ENCODE measurements at places on chromosomes 6 and 20.

- no peak for DNase-seq
Measured at GRCh38 chr6:143699430-143699825, 21.7 kb downstream of the PHACTR2 start.

DNA sequence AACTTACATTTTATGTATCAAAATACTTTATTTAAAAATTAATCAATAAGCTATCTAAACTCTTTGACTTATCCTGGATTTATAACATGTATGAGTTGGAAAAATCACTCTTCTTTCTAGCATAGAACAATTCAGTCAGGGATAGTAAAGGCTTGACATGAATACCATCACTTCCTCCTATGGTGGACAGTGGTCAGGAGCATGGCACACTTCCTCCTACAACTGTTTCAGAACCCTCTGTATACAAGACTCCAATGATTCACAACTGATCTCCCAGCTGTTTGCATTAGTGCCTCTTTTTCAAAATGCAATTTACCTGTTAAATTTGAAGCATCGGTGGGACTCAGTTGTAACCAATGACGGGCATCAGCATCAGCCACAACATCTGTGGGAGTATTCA, 129.7 kb downstream of the RALGAPA2 start:
- DNase-seq: no peak

GRCh38 chr6:5181510-5182317, 79.0 kb downstream of the LYRM4 start:
- no peak for DNase-seq

DNA sequence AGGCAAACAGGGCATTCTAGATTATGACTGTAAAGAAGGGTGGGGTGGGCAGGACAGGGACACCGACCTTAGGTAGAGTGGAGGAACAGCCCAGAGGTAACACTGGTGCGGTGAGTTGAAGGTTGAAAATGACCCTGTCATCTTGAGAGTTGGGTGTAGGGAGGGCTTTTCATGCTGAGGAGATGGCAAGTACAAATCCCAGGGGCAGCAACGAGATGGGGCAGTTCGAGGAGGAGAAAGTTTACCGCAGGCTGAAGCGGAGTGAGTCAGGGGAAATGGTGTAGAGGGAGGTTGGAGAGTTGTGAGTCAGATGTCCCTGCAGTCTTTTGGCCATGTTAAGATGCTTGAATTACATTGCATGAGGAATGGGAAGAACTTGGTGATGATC, 101.1 kb downstream of the HIVEP1 start:
- no peak for DNase-seq

GRCh38 chr6:34455831-34456230, 10.0 kb upstream of the PACSIN1 start:
- DNase-seq: no peak

DNA sequence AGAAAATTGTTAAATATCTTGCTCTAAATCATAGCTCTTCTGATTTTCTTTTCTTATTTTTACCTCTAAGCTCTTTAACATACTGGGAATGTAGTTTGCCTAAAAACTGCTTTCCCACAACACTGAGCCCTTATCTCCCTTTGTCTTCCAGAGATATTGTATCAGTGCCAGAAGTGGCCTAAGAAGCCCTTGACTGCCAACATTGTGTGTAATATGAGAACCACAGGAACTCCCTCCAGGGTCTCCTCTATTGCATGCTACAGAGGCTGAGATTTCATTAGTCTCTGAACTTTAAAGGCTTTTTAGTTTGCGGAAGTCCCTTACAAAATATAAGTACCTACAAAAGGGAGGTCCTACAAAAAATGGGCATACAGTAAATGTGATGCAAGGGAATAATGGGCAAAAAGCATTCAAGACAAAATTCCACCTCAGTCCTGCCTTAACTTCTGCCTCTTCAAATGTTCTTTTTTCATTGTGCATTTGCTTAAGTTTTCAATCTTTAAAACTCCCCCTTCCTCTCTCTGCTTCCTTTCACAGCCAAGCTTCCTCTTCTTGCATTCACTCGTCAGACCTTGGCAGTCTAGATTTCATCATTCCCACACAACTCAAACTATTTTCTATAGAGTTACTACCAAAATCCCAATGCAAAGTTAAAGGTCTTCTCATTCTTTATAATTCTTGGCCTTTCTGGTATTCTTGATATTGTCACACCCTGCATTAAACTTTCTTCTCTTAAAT, 76.5 kb downstream of the ADGRG6 start:
- DNase-seq: no peak

GRCh38 chr6:155830531-155830930, 374.9 kb upstream of the NOX3 start:
- no peak for DNase-seq

DNA sequence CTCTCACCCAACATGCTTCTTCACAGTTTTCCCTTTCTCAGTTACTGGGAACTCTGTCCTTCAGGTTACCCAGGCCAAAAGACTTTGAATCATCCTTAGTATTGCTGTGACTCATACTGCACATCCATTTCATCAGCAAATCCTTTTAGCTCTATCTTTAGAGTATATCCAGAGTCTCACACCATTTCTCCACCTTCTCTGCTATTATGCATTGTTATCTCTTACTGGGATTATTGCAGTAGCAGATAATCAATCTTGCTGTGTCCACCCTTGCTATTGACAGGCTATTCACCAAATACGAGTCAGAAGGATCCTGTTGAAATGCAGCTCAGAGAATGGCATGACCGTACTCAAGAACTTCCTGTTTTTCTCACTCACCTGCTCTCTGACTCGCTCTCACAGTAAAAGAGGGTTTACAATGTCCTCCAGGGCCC, 57.3 kb downstream of the BCKDHB start:
- DNase-seq: no peak

- DNase-seq: no peak
Measured at GRCh38 chr6:27568226-27568897, 95.5 kb upstream of the ZNF184 start.

DNA sequence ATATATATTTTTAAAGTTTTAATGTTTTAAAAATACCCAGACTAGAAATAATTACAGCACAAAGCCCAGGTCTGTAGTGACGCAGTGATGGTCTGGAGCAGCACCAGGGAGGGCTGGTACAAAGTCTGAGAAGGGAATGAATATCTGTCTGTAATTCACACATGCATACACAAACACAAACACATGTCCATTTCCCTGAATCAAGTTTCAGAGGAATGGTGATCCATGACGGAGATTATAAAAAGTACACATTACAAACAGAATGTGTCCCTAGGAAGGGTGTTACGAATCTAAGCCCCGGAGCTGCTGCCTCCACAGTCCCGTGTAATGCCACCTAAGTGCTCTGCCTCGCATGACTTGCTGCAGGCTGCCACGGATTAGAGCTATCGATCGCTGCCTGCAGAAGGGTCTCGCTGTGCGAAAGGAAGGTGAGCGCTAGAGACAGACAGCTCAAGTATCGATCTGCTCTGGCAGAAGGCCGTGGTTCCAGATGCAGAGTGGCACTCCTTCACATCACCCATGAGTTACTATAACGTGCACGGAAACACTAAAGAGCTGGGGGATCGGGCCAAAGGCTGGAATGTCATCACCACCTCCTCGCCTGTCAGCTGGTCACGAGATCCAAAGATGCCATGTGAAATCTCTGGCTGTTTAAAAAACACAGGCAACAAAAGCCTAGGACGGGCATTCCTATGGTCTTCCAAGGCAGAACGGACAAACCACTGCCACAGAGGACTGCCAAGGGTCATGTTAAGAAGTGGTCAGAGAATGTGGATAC, 87.1 kb downstream of the INSM1 start:
- no peak for DNase-seq

DNA sequence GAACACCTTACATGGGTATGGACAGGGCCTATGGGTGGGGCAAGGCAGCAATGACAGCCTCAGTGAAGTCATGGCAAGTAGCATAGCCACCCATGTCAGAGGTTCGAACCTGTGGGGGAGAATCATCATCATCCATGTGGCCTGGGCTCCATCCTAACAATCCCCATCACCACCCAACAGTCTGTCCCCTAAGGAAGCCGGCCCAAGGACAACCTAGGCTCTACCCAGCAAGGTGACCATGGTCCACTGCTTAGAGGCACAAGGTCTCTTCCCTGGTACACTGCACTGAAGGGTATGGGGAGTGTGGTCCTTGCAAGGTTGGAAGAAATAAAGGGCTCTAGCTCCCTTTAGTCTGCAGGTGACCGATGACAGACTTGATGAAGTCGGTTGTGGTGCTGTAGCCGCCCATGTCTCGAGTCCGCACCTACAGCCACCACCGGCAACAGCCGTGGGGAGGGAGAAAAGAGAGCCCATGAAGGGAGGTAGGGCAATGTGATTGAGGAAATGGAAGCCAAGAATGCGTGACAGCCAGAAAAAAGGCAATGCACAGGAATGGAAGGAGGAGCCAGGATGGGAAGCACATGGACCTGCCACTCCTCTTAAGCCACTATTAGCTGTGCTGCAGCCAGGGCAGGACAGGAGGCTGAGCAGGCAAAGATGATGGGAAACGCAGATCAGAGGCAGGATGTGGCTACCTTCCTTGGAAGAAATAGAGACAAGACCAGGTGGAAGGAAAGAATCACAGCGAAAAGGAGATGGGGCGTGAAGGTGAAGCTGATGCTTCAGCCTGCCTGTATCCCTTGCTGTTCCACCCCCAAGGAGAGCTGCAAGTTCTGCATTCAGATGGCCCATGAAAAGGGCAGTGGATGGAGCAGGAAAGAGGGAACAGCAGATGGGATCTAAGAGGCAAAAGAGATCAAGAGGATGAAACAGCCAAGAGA, 5.3 kb downstream of the IDH3B start:
- DNase-seq: no peak

- DNase-seq: no peak
Measured at GRCh38 chr20:22400440-22400839, 183.9 kb downstream of the FOXA2 start.

GRCh38 chr6:157380779-157381561, at the start of gene ZDHHC14:
ZDHHC14 (plus strand) TSS chr6:157381190.
- DNase-seq: peak; percentile 44

- no peak for DNase-seq
Measured at GRCh38 chr20:20331817-20332216, 36.1 kb upstream of the INSM1 start.

GRCh38 chr6:14804785-14805210, 441.1 kb upstream of the JARID2 start:
- no peak for DNase-seq

DNA sequence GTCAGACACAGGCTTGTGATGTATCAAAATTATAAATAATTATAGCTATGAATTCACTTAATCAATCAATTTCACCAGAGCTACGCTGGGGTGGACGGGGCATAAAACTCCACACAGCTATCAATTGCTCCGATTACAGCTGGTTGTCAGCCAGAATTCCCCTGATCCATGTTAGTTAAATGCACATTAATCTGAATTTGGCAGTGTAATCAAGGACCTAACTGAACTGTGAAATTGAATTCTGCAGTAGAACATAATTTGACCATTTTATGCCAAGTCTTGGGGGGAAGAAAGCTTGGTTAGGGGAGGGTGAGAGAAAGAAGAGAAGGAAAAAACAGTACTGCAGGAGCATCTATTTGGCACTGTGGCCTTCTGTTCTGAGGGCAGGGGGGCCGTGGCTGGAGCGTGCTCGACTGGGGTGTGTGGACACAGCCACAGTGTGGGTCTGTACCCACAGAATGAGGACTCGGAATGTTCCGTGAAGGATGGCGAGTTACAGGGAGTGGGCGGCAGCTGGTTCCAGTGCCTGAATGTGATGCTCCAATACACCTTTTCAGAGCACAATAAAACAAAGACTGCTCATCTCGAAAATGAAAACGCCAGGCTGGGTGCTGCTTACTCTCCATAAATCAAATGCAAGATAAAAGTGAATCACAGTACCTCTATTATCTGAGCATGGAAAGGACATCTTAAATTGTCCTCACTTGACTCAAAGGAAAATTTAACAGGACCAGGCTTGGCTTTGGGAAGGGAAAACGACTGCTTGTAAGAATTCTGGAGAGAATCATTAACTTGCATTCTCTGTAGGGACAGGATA, 59.2 kb downstream of the LAMP5 start:
- no peak for DNase-seq

- no peak for DNase-seq
Measured at GRCh38 chr6:170449835-170450753, 103.0 kb downstream of the PSMB1 start.

- DNase-seq: no peak
Measured at GRCh38 chr6:11462742-11463397, 74.7 kb upstream of the TMEM170B start.

DNA sequence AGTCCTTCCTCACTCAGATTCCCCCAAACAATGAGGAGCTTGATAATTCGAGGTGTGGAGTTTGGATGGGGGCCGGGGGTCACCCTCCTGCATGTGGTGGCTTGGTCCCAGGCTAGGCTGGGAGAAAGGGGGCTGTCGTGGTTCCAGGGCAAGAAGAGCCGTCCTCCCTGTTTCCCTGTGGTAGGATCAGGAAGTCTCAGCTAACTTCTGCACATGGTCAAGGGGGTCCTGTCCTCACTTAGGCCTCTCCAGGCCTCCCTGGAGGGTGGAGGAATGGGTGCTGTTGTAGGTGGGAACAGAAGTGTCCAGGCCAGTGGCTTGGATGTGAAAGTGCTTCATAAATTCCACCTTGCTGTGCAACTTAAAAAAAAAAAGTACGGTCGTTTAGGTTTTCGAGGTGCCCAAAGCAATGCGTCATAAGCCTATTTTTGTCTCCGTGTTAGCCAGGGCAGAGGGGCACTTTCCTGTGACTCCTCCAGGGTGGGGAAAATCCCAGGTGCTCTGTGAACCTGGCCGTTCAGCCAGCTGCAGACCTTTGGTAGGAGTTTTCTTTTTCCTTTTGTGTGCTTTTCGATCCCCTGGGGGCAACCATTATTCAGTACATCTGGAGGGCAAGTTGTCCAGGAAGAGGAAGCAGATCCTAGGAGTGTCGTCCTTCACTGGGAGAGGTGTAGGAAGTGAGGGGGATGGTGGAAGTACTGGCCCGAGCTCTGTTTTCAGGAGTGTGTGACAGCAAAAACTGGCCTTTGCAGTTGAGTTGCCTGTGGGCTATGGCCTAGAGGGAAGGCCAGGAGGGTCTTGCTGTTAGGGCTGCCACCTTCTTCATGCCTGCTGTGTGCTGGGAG, 9.6 kb downstream of the IGF2R start:
- no peak for DNase-seq

DNA sequence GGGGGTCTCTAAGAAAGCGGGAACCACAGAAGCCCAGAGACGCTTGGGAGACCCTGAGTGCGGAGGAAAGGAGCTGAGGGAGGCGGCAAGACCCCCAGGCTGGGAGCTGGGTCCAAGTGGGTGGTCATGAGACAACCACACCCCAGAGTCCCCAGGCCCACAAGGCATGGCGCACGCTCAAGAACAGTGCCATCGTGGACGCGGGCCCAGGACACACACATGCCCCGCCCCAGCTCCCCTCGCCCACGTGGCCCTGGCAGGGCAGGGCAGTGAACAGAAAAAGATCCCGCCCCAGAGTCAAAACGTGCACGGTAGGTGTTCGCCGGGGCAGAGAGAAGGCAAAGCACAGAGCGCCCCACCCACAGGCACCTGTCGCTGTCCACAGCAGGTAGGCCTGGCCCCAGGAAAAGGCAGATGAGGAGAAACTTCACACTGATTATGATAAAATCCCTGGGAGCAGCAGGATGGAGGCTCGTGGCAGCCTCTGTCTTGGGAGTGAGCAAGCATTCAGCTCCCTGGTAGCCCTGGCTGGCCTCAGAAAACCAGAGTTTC, 50.0 kb downstream of the BPIFB1 start:
- DNase-seq: no peak

GRCh38 chr6:116568821-116569755, 2.2 kb upstream of the RWDD1 start:
- DNase-seq: no peak

GRCh38 chr6:69578361-69578890, 218.4 kb downstream of the LMBRD1 start:
- DNase-seq: no peak
